Panc1 (cell line): ENCODE measurements at places on chromosomes 1 and 21. TPM values are rescaled to one million over a fixed set of nuclear protein-coding genes. Genes with fewer than 3 reads are reported as not detected.

- DNase-seq: no peak
These were observed 829 bp downstream of the SPEN start for GRCh38 chr1:15848143-15848928.

Gene FAM110D
- 0.05 TPM for total RNA-seq

GRCh38 chr1:6596886-6597776, 5.5 kb downstream of the KLHL21 start:
- DNase-seq: no peak

DNA sequence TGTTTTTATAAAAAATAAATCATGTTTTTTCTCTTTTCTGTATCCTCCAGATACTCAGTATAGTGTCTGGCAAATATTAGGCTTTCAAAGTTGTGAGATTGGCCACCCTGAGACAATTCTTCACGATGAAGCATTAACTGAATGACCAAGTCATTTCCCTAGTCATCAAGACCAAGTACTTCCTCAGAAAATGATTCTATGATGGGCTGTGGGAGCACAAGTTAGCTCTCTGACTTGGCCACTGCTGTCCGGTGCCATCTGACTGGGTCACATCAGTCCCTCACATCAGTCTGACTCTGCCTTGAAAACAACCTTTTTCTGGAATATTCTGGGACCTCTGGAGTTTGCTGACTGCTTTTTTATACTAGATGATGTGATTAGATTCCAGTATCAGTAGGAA, 13.5 kb upstream of the YRDC start:
- no peak for DNase-seq
